ENCODE measurements at places on chromosomes 2 and 18. TPM values are rescaled to one million over a fixed set of nuclear protein-coding genes. Genes with fewer than 3 reads are reported as not detected.

- no peak for DNase-seq
These were observed 29.9 kb upstream of the OTOS start for GRCh38 chr2:240170354-240170735.

GRCh38 chr18:64332835-64333234 is 183.9 kb upstream of the LINC00305 start:
- DNase-seq: no peak

ABCG8 gene
- total RNA-seq: 0.16 TPM

DNA sequence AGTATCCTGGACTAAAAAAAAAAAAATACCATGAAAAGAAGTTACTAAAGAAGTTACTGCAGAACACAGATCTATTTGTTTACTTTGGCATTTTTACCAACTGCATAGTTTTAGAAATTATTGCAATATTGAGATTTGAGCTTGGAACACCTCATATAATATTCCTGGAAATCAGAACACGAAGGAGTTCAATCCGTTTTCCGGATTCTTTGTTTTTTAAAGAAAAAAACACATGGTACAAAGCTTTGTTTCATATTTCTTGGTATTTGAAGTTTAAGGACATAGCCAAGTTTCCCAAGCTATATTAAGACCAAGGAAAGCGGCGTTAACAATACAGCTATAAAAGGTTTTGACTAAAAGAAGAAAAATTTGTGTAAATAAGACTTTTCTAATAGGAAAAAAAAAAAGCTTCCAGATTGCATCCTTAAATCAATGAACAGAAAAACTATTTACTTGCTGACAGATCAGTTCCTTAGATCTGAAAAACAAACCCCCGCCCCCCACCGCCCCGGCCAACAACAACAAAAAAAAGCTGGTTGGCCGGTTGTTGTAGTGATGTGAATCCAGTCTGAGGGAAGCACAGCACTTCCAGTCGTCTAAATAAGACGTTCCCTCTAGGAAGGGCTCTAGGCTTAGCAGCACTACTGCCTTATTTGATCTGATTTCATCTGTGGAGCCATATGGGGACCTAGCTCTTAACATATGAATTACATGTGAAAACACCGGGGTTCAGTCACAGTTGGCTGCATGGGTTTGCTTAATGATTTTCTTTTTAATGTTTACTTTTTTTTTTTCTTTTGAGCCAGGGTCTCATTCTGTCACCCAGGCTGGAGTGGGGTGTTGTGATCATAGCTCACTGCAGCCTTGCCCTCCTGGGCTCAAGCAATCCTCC is 2.5 kb upstream of the RHOB start:
- no peak for DNase-seq

DNA sequence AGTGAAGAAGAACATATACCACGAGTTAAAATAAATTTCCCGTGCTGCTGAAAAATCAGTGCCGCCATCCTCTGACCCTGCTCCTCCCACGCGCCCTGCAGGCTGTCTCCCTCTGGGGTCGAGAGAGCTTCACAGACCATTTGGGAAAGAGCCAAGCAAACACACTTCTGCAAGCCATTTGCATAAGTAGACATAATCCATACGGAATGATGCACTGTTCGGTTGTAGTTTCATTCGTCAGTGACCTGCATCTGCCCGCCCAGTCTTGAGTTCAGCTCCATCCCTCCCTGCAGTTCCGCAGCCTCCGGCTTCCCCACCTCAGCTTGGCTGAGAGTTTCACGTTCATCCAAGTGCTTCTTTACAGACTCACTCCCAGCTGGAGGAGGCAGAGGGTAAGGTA is 69.6 kb downstream of the TRAPPC12 start:
- no peak for DNase-seq

GRCh38 chr2:58734365-58734764 is 493.2 kb upstream of the FANCL start:
- DNase-seq: no peak

- DNase-seq: no peak
These were observed 15.6 kb upstream of the MAP3K20 start for GRCh38 chr2:173059971-173060461.

All from omental fat pad (tissue), 4 donors.